ENCODE measurements at places on chromosomes 7 and 10.

- DNase-seq, result no peak
Observed at GRCh38 chr10:86857128-86857721, 100.2 kb downstream of the MMRN2 start.

GRCh38 chr10:23376229-23376655, 31.6 kb upstream of the C10orf67 start:
- no peak for DNase-seq

DNA sequence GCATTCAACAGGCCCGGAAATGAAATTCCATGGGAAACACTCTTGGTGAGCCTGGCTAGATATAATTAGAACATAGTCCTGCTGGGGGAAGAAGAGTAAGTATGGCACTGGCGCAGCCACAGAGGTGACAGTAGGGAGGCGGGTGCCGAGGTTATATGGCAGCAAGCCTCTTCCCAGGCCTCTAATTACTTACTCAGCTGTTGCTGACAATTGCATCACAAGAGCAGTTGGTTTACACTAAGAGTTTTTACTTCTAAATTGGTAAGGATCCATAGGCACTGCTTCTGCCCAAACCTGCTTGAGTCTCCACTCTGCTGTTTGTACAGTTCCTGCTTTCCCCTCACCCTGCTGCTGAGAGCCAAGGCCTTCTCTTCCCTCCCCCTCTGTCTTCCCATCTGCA, 93.3 kb upstream of the DUSP5 start:
- DNase-seq, result no peak

GRCh38 chr10:26725837-26726727, 28.6 kb downstream of the PDSS1 start:
- DNase-seq, result peak; percentile 22

DNA sequence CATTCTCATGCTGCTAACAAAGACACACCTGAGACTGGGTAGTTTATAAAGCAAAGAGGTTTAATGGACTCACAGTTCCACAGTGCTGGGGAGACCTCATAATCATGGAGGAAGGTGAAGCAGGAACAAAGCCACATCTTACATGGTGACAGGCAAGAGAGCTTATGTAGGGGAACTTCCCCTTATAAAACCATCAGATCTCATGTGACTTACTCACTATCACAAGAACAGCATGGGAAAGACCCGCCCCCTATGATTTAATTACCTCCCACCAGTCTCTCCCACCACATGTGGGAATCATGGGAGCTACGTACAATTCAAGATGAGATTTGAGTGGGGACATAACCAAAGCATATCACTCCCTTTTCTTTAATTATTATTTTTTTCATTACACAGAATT, 16.6 kb downstream of the COL28A1 start:
- DNase-seq, result no peak

DNA sequence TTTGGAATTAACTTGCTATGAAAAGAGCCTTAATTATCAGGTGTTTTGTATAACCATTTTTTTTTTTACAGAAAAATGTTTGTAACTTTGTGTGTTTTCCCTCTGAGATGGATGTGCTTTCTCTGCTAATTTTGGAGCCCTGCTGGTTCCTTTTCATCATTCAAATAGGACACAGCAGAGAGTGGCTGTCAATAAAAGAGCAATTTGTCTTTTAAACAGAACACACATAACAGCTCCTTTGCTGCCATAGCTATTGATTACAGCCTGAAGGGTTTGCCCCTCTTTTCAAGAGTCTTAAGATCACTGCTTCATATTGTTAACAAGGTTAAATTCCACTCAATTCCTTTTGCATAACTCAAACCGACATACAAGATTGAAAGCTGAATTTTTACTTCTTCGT, 187.2 kb upstream of the MBL2 start:
- no peak for DNase-seq

DNA sequence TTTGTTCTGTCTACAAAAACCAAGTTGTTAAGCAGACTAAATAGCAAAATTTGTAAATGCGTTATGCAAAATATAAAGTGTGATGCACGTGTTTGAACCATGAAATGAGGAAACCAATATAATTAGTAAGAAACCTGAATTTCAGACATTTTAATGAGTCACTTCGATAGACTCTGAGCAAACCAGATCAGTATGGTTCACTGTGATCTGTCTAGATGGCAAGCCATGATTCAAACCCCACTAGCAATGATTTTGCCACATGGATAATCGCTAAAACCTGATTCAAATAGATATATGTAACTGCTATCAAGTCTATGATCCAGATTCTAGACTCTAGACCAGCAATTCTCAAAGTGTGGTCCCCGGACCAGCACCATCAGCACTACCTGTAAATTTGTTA, 24.8 kb downstream of the ZC3HAV1 start:
- DNase-seq, result no peak

GRCh38 chr10:79384773-79385391, 37.6 kb downstream of the PPIF start:
- no peak for DNase-seq

- DNase-seq, result no peak
Observed at GRCh38 chr7:125934955-125935354, 1005.3 kb upstream of the POT1 start.

GRCh38 chr7:15085366-15085765, 182.8 kb upstream of the DGKB start:
- DNase-seq, result no peak

DNA sequence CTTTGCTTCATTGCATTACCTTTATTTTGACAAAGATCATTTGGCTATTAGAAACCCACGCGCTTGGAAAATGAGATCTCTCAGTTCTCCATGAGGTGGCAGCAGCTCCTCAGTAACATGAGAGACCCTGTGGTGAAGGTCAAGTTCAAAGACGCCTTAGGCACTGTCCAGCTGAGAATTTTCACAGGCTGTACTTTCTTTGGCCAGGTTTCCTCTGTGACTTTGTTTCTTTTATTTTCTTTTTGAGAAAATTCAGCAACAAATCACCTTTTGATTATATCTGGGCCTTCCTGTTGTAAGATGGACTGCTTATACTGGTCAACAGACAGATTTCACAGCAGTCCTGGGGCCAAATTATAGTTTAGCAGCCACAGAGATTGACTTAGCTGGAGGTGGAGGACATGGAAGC, 54.5 kb downstream of the RAB18 start:
- DNase-seq, result no peak

DNA sequence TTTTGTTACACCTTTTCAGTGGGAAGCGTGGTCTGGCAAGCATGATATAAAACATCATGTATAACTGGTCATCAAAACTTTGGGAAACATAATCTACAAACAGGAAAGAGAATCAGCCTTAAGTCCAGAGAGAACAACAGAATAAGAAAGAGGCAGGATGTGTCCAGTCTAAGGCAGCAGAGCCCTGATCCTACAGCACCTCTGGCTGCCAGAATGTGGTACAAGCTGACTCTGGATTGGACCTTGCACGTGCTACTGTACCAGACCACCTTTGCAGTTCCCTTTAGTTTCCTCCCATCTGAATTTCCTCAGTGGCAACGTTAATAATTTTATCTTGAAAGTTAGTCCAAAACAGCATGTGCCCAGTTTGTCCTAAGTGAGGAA, 824.6 kb upstream of the IGFBP3 start:
- DNase-seq, result no peak

DNA sequence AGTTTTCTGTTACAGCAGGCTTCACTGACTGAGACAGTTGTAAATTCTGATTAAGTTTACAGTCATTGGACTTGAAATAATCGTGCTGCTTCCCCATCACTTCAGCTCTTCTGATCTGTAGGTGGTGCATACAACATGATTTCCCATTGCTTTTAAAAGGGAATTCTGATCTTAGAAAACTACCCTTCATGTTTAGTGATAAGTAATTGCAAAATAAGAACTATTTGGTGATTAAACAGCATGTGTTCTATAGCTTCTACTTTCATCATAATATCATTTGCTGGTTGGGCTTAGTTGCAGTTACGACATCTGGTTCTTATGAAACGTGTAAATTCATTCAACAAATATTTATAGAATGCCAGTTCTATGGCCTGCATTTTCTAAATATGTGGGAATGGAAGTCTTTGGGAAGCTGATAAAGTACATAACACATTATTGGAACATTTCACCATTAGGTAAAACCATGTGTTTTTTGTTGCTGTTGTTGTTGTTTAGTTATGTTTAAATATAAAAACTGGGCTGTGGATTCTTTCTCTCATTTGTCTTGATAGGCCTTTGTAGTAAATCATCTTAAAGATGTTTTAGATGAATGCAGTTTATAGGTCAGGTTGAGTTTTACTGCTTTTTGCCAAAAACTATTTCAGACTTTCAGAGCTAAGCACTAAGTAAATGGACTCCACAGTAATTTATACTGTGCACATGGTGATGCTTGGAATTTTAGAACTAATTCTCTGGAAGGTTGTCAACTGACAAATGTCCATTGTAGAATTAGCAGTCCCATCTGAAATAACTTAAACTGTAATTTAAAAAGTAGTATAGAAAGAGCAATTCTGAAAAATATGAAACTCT, 13.1 kb downstream of the GNAI1 start:
- DNase-seq, result no peak

GRCh38 chr7:28328822-28329660, 83.3 kb upstream of the CREB5 start:
- no peak for DNase-seq

- DNase-seq, result no peak
Observed at GRCh38 chr10:5895365-5895764, 5.3 kb downstream of the FBH1 start.

DNA sequence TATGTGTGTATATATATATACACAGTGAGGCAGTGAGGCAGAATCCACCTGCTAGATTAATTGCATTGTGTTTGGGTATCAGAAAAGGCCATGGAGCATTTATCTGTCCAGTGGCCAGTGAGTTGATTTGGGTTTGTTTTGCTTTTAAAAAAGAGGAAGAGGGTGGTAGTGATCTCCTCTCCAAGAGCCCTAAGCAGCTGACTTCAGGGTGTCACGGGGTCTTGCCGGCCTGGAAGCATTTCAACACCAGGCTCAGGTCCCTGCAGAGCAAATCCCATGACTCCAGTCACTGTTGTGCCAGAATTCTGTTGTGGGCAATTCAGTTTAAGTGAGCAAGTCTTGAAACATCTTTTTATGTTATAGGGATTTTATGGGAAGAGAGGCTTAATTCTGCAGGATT, 30.6 kb upstream of the GPNMB start:
- no peak for DNase-seq

- no peak for DNase-seq
Observed at GRCh38 chr10:114131094-114131493, 42.9 kb downstream of the CCDC186 start.

DNA sequence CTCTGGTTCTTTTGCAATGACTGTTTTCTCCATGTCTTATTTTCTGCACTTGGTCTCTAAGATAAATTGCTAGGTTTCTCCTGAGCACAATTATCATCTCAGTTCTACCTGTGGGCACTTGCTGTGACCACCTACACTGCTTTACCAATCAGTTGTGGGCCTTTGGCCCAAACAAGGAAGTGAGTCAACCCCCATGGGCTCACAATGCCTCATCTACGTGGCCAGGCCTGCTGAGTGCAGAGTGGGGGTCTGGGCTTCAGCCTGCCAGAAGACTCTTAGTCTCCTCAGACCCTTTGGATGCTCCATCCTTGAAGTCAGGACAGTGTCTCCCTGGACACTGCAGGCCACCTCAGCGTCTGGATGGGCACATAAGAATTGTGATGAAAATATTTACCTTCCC, 20.3 kb downstream of the SCART1 start:
- DNase-seq, result no peak

DNA sequence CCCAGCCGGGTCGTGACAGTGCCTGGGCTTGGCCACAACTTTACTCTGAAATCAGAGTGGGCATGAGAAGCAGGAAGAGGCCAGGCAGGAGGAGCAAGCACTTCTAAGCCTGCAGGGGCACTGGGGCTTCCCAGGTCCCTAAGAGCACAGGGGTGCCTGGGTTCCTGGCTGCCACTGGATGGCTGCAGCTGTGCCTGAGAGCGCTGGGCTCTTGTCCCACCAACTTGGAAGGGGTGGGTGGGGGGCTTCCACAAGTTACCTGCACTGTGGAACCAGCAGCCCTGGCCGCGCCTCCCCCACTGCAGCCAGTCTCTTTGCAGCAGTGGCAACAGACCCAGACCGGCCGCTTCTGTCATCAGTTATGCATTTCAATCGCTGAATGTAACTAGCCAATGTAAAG, 434.7 kb upstream of the GRM3 start:
- DNase-seq, result no peak

DNA sequence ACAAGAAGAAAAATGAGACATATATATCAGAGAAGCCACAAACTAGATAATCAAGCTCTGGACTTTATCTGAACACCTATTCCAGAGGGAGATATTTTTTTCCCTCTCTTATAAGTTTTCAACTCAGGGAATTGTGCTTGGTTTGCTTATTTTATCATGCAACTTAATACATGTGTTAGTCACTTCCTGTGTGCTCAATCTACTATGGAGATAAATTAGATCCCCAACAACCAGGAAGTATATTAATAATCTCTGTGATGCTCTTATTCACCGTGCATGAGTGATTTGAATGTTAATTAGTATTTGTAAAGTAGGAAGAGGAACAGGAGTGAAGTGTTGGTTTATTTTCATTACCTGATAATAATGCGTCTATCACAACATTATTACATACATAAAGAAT, 38.8 kb upstream of the ZNF365 start:
- DNase-seq, result no peak

GRCh38 chr10:103103989-103104388, 89.1 kb downstream of the NT5C2 start:
- no peak for DNase-seq

DNA sequence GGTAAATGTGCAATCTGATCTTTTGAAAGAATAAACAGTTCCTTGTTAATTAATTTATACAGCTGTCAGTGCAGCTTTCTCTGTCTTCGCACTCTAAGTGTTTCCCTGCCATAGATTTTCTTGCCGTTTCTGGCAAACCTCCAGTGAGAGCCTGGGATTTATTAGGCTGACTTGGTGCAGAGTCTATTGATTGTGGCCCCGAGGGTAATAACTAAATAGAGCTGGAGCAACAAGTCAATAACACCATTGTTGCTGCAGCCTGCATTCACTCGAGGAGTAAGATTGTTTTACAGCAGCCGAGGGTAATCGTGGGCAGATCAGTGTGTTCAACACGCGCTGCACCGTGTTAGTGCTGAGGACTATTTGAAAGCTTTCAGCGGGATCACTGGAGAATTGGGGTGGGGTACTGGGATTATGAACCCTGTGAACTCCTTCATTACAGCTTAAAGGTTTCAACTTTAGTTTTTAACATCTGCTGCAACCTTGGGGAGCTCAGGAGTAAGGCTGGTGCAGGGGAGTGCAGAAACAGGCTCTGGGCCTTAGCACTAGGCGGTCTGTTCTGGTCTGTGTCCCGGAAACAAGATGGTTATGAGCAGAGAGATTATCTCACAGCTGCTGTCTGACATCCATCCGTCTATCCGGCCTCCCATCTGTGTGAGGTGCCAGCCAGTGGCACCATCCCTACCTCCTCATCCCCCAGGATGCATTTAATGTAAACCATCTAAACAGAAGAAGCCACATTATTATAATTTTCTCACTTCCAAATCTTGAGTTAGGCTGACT, 174.0 kb upstream of the TCF7L2 start:
- no peak for DNase-seq
